ENCODE measurements at places on chromosomes 13 and 19. TPM values are rescaled to one million over a fixed set of nuclear protein-coding genes. Genes with fewer than 3 reads are reported as not detected.

DNA sequence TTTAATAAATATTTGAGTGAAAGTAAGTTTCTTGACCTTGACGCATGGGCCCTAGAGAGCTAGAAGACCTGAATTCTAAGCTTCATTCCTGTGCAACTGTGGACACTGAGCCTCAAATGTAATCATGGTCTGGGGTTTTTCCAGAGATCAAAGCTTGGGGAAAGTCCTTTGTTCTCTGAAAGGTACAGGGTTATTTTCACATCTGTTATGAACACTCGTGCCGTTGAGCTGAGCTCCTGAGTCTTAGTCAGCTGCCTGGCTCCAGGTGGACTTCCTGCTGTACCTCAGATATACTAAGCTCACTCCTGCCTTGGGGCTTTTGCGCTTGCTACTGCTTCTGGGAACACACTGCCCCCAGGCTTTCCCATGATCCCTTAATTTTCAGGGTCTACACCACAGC, 7.5 kb upstream of the ZBTB32 start:
- no peak for DNase-seq

Gene PPM1N
- 0.25 TPM for polyA plus RNA-seq

GRCh38 chr13:109362616-109363015, 423.8 kb downstream of the IRS2 start:
- no peak for DNase-seq

- no peak for DNase-seq
Observed at GRCh38 chr13:73954808-73955207, 179.4 kb downstream of the KLF12 start.

Gene SLC5A5
- polyA plus RNA-seq = not detected

- DNase-seq = no peak
Observed at GRCh38 chr13:97974773-97975172, 21.3 kb downstream of the IPO5 start.

DNA sequence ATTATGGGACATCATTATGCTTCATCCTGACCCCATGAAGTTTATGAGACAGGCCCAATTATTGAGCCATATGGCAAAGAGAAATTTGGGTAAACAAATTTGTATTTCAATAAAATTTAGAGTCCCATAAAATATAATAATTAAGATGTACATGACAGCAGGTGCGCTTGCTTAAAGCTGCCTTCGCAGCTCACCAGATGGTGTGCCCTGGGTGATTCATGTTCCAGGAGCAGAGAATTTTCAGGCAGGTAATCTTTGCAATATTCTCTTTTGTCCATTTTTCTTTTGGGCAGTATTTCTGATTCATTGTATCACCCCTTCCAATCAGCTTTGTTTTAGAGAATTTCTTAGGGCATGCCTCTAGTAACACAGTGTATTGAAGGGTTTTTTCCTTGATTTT, 39.5 kb upstream of the WASF3 start:
- no peak for DNase-seq

- no peak for DNase-seq
Observed at GRCh38 chr13:42607546-42607945, 33.6 kb downstream of the TNFSF11 start.

- DNase-seq = no peak
Observed at GRCh38 chr13:45751885-45752284, 49.8 kb downstream of the CBY2 start.

DNA sequence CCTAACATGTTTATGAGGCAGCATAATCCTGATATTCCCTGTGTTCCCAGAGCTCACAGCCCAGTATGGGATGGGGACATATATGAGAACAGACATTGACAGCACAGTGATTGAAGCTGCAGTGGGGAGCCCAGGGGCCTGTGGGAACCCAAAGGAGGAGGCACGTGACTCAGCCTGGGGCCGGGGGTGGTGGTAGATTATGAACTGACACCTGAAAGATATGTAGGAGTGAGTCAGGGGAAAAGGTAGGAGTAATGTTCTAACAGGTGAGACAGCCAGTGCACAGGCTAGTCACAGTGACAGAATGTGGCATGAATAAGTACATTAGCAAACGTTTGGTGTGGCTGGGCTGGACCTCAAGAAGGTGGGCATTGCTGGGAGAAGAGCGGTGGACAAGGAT, 29.0 kb downstream of the CKM start:
- no peak for DNase-seq

DNA sequence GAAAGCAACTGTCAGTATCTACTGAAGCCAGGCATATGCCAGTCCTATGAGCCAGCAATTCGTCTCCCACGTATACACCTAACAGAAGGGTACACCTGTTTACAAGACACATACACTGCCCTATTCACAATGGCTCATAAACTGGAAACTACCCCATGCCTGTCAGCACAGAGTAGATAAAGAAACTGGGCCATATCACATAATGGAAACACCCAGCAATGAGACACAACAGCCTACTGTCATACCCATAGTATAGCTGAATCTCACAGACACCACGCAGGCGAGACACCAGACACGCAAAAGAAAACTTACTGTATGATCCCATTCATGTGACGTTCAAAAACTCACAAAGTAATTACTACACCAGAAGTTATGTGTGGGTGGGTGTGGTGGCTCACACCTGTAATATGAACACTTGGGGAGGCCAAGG, 15.7 kb downstream of the NOSIP start:
- DNase-seq = no peak

Gene CD79A
- polyA plus RNA-seq = 1.4 TPM
